Fibroblast of villous mesenchyme (primary cell): ENCODE measurements at places on chromosomes 3 and 15. TPM values are rescaled to one million over a fixed set of nuclear protein-coding genes. Genes with fewer than 3 reads are reported as not detected.

DNA sequence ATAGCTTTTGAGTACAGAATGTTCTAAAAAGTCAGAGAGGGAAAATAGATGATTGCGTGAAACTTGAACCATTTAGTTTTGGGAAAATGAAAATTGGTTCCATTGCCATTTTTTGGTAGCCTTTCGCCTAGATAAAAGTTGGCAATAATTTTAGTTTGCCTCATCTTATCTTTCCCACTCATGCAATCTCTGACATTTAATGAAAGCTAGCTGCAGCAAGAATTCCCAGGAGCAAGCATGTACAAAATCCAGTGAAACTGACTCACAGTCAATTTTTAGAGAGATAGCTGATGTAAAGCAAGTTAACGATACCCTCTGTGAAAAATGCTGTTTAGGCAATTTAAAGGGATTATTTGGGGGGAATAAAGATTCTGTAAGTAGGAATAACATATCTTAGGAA lies 797.4 kb downstream of the GRM7 start:
- DNase-seq: no peak

DNA sequence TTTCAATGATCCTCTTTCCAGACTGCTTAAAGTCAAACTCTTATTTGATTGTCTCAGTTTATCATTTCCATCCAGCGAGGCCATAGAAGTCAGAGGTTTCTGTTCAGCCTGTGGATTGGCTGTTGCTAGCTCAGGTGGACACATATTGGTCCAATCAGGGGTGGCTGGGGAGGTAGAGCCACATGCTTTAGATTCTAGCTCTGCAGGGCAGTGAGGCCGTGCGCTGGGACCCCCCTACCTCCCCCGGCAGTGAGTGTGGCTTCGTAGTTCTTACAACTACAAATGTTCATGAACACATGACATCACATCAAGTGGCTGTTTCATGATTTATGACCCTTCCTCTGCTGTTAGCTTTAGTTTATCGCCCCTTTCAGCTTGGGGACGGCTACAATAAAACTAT lies 18.0 kb downstream of the APOD start:
- DNase-seq: no peak

DNA sequence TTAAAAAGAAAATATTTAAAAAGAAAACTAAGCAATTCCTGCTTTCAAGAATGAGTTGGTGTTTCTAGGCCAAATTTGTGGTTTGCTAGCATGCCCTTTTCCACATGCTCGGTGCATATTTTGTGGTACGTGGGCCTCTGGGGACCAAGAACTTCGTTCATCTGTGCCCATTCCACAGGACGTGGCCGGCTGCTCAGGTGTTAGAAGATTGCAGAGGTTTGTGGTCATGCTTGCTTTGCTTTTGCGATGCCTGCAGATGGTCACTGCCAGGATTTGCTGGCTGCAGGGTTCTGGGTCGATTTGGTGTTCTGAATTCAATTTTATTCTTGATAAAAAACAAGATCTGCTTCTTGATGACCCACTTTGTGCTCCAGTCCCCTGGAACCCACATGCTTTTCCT lies 7.5 kb downstream of the PSTPIP1 start:
- DNase-seq: no peak

DNA sequence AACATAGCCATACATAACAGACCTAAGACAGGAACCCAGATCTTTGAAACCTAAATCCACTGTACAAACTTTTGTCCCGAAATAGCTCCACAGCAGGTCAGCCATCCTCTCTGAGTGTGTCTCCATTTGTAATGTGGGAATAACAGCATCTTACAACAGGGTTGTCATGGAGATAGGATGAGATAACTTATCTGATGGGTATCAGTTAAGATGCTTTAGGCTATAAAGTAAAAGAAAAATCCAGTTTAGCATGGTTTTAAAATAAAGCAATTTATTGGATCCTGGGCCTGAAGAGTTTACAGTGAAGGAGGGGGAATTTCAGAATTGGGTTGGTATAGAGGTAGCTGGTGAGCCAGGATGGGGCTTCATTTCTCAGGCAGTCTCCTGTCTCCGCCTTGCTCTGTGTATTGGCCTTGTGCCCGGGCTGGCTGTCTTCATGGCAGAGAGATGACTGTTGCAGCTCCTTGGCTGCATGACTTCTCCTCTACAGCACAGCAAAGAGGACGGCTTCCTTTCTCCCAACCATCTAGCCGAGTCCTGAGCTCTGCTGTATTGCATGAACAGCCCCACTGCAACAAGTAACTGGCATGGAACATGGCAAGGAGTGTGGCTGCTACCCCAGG lies 131.9 kb upstream of the PROK2 start:
- no peak for DNase-seq

DNA sequence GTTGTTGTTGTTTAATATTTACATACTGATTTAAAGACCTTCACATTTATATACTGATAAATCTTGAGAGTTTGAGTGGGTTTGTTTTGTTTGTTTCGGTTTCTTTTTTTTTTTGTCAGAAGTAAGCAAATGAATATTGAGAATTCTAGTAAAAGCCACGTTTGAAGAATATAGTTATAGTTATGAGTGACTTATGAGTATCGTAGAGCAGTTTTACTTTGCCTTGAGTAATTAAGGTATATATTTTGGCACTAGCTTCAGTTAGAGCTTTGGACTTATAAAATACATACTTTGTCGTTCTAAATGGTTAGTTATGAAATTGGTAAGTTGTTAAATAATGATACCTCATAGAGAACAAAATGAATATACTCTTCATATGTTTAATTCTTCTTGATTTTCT lies 27.8 kb downstream of the ATP1B3 start:
- no peak for DNase-seq

DNA sequence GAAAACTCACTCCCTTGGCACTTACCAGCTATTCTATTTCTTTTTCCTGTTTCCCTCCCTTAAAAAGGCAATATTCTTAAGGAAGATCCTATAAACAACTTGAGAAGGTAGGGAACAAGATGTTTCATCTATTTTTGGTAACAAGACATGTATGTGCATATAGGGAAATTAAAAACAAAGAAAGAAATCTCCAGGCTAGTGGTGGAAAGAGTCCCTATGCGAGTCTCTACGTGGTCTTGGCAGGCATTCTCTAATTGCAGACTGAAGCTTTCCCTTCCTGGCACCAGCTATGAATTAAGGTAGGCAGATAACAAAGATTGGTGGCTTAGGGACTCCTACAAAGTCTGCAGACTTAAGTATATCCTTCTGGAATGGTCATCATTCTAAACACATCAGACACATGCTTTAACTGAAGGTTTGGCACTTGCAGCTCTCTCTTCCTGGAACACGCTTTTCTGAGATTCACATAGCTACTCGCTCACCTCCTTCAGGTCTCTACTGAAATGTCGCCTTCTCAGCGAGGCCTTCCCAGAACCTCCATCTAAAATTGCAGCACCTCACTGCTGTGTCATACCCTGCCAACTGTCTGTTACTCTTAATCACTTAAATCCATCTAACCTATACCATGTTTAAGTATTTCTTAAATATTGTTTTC lies 336.0 kb downstream of the VGLL3 start:
- DNase-seq: no peak

The STAB1 gene
- total RNA-seq: under 0.01 and 0.43 TPM in 2 replicates

DNA sequence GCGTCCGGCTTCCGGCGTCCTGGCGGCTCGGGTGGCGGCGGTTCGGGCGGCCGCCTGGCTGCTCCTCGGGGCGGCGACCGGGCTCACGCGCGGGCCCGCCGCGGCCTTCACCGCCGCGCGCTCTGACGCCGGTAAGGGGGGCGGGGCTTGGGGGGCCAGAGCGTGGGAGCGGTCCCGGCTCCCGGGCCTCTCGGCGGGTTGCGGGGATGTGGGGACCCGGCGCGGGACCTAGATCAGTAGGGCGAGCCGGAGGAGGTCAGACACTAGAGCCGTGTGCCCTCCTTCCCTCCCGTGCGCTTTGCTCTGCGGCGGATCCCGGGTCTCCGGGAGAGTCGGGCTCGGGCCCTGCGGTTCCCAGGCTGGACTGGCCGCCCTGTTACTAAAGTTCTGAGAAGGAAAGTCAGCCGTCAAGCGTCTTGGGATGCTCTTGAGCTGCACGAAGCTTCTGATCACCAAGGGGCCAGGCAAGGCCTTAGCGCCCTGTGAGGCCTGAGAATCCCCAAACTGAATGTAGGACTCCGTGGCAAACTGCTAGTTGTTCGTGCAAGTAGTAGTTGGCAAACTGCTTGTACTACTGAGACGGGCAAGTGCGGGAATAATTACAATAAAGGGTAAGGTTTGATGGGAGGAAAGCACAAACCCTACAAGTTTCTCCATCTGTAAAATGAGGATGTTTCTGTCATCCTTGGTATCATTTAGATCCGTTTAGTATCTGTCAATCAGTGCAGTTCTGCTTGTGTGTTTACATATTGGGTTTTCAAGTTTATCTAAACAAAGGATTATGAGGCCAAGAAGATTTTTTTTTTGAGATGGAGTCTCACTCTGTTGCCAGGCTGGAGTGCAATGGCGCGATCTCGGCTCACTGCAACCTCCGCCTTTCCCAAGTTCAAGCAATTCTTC lies 587 bp downstream of the PIGX start:
- peak; percentile 77 for DNase-seq

DNA sequence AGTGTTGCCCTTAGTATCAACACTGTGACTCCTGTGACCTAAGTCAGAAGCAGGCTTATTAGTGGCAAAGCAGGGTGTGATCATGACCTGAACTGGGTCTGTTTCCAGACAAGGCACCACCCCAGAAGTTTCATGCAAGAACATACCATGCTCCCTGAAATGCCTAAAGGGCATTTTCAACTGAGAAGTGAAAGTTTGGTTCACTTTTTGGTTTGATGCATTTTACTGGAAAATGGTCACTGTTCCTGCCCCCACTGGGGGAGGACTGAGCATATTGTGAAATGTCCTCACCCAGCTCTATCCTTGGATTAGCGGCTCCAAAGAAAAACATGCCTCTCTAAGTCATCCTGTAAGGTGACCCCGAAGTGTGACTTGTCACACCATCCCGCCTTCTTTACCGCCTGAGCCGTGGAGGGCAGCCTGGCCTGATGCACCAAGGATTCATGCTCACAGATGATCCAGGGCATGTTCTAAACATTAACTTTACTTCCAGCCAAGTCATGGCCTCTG lies 3.1 kb upstream of the FAM240A start:
- peak; percentile 12 for DNase-seq

DNA sequence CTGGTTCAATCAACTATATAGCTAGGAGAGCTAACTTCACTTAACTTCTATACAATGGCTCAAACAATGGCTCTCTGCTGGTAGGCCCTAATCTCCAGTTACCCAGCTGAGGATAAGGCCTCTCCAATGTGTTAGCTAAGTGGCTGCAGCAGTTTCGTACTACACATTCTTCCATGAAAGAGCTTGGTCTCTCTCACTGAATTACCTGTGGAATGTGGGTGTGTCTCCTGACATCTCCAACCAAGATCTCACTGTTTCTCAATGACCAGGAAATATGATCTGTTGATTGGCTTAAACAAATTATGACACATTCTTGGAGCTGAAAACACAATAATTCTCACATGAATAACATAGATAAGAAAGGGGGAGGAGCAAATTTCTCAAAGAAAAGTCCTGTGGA lies 169.8 kb upstream of the ROBO1 start:
- no peak for DNase-seq

DNA sequence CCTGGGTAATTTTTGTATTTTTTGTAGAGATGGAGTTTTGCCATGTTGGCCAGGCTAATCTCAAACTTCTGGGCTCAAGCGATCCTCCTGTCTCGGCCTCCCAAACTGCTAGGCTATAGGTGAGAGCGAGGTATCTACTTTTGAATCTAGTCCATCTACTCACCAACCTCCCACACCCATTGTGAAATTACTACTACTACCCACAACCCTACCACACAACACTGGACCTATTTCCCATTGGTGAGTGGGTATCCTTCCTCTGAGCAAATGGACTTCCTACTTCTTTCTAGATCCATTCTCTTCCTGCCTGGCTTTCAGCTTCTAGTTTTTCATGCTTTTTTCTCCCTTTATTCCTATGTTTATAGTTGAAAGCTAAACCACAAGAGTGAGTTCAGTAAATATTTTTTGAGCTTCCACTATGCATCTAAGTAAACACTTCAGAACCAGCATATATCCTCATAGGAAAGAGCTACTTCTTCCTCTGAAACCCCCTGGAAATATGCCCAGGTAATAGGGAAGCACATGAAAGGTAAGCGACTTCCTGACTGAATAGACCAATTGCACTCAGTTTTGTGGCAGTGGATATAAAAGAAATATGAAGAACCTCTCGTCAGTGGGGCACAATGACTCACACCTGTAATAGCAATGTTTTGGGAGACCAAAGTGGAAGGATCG lies 39.1 kb downstream of the MYO1E start:
- DNase-seq: no peak

The HESX1 gene
- total RNA-seq: not detected in 2 replicates

GRCh38 chr3:42572278-42572677 lies 9.5 kb downstream of the SEC22C start:
- peak; percentile 38 for DNase-seq

DNA sequence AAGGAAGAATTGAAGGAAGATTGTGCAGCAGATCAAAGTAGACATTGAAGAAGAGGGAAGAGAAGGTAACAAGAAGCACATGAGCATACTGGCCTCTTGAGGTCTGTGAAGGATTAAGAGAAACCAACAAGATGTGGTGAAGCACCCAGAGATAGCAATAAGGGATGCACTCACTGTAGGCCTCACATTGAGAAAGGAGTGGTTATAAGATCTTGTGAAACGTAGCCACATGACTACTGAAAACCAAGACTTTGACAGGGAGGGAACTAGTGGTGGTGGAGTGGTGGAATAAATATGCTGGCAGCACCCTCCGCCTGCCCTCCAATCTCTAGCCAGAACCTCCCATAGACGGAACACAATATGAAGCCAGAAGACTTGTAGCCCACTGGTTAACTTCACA lies 651.2 kb downstream of the DIPK2A start:
- no peak for DNase-seq

- no peak for DNase-seq
These were observed 51.9 kb downstream of the GHSR start for GRCh38 chr3:172396400-172396799.

The RTP1 gene
- total RNA-seq: not detected in 2 replicates

GRCh38 chr15:80760960-80761359 lies 18.2 kb upstream of the CEMIP start:
- no peak for DNase-seq

The C15orf62 gene
- under 0.01 TPM in 1 of 2 replicates, not detected in the other for total RNA-seq

DNA sequence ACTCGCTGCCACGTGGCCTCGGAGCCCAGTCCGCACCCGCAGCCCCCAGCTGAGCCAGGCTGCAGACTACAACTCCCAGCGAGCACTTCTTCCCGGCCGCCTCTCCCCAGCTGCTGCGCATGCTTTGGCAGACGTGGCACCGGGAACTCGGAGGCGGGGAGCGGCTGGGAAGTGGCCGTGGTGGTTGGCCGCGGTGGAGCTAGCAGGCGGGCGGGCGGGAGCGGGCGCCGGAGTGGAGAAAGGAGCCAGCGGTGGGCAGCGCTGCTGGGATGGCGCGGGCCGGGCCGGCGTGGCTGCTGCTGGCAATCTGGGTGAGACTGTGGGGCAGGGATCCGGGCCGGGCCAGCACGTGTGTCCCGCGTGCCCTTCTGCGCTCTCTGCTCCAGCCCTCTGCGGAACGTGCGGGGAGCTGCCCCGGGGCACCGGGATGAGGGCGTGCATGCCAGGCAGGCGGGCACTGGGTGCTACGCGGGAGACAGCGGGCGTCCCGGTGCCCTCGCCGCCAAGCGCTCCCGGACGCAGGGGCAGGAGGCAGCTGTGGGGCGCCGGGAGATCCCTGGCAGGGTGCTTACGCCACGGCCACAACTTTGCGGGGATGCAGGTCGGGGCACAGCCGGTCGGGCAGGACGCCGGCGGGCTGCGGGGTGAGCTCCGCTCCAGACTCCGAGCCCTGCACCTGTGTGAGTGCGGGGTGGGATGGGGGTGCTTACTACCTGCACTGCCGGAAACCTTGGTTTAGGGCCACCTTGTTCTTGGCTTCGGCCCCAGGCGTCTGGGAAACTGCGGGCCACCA lies at the start of gene PDIA5:
PDIA5 (plus strand) TSS at position 130 of the 793 bp plus-strand sequence; CDS start at position 270, 140 bp downstream.
- peak; percentile 92 for DNase-seq

- DNase-seq: peak; percentile 66
These were observed 18.8 kb downstream of the SETD5 start for GRCh38 chr3:9416139-9416780.
